Stimulated activated CD4-positive, alpha-beta T cell treated with anti-CD3 and anti-CD28 coated beads, Interleukin-2, amount 100 ng/mL, for 4 hours (primary cell): ENCODE measurements at places on chromosomes 6 and 20.

DNA sequence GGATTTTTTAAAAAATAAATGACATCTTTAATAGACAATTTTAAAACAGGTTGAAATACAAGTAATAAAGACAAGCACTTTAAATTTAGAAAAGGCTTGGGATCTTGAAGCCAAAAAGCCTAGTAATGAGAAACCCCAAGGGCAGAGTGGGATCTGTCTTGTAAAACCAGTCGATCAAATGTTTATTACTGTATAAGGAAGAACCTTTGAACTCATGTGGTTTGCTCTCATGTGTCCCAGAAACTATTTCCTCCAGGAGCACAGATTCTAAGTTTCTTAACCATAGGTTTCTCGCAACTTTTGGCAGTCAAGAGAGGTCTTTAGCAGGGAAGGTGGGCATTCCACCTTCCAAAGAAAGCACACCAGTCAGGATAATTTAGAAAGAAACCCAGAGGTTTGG, 541.7 kb upstream of the BTBD3 start:
- no peak for DNase-seq

GRCh38 chr6:69729870-69730449, 66.8 kb downstream of the LMBRD1 start:
- no peak for DNase-seq

DNA sequence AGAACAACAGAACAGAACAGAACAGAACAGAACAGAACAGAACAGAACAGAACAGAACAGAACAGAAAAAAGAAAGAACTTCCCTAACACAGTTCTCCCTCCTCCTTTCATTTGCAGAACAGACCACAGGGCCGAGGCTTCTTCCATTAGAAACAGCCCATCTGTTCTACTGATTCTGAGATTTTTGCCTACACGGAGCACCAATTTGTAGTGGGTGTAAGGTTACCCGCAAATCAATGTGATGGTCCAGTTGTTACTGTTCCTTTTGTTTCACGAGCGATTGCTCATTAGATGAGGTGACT, 734 bp upstream of the OGFRL1 start:
- DNase-seq, result no peak

DNA sequence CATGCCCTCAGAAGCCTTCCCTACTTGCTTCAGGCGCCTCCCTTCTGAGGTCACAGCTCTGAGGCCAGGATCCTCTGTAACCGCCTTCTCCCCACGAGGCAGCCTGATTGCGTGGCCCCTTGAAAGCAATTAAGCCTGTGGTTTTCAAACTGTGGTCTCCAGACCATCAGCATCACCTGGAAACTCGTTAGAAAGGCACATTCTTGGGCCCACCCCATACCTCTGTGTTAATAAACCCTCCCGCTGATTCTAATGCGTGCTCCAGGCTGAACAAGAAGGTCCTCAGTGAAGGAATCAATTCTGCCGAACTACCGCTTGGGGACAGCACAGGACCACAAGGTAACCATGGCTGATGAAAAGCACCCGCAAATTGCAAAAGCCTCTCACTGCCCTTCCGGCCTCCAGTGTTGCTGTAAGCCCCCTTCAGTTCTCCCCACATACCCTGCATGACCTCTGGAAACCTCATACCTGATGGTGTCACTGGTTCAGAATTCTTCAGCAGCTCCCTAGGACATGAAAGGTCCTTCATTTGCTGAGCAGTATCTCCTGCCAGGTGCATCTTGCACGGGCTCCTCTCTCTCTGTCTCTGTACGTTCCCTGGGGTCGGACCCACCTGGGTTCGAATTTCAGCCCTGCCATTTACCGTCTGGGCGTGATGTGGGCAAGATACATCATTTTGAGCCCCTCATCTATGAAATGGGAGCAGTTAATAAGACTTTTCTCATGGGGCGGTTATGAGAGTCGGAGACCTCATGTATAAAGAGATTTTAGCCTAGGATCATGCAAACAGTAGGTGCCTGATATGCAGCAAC, 93.3 kb upstream of the RNF24 start:
- peak; percentile 40 for DNase-seq

DNA sequence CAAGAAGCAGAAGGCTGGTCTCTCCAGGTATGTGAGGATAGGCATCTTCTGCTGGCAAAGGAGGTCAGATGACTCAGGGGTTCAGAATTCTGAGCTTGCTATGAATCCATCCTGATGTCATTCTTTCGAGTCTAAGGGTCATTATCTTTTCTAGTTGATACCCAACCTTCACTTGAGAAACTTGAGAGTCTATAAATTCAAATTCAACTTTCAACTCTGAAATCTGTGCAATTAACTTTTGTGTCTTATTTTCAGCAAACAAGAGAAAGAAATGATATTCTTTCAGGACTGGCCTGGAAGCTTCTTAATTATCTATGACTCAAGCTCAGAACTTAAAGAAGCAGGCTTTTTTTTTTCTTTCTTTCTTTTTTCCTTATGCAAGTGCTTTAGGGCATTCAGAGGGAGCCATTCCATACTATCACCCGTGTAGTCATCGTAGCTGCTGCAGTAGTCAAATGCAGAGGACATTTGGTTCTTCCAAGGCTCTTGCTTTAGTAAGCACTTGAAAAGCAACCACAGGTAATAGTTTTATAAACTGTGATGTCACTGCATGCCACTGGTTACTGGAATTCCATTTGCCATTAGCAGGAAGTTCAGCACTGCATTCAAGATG, 93.0 kb downstream of the ADTRP start:
- no peak for DNase-seq

GRCh38 chr6:102944475-102944874, 1551.0 kb downstream of the GRIK2 start:
- no peak for DNase-seq

GRCh38 chr20:45917790-45918141, 5.8 kb upstream of the PLTP start:
- no peak for DNase-seq

DNA sequence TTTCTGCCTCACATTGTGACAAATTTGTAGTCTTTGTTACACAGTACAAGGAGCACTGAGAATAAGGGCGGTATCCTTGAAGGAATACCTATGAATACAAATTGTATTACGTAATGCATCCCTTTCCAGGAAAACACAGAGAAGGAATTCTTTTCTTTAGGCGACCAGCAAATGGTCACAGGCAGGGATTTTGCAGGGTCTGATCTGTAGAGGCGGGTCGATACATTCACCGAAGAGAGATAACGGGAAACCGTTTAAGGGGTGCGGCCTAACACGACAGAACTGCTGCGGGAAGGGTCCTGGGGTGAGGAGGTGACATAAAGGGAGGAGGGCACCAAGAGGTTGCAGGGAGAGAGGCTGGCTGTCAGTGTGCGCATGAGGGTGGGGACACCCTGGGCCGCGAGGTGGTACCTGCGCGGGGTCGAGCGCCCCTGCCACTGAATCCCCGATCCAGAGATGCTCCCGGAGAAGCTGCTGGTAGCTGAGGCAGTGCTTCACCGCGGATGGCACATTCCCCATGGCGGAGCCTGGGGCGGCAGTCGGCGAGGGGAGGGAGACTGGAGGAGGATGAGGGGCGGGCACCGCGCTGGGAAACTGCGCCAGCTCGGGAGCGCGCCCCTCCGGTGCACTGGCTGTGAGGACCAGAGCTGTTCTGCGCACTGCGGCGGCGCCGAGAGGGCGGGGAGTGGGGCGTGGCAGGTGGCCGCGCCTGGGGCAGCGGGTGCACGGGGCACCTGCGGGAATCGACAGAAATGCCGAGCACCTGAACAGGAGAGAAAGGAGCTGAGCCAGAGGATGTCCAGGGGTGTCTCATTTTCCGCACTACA, at the start of gene HMGCLL1:
Gene HMGCLL1, minus strand, starts transcription at position 656 of the 827 bp plus-strand sequence. Its CDS starts 137 bp downstream, at position 519.
- DNase-seq, result no peak

GRCh38 chr6:169395080-169395805, 141.6 kb upstream of the THBS2 start:
- no peak for DNase-seq

- DNase-seq, result no peak
These were observed 1092.0 kb upstream of the MAP3K7 start for GRCh38 chr6:91678679-91679446.

DNA sequence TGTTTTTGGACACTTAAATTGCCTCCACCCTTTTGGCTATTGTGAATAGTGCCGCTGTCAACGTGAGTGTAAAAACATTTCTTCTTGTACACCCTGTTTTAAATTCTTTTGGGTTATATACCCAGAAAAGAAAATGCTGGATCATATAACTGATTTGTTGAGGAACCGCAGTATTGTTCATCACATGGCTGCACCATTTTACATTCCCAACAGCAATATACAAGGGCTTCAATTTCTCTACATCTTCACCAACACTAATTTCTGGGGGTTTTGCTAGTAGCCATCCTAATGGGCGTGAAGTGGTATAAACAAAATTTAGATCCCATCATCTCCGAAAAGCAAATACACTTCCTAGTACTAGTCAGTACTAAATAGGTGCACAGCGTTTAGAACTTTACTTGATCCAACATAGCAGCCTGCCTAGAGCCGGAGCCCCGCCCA, 579 bp upstream of the BPHL start:
- DNase-seq, result no peak

DNA sequence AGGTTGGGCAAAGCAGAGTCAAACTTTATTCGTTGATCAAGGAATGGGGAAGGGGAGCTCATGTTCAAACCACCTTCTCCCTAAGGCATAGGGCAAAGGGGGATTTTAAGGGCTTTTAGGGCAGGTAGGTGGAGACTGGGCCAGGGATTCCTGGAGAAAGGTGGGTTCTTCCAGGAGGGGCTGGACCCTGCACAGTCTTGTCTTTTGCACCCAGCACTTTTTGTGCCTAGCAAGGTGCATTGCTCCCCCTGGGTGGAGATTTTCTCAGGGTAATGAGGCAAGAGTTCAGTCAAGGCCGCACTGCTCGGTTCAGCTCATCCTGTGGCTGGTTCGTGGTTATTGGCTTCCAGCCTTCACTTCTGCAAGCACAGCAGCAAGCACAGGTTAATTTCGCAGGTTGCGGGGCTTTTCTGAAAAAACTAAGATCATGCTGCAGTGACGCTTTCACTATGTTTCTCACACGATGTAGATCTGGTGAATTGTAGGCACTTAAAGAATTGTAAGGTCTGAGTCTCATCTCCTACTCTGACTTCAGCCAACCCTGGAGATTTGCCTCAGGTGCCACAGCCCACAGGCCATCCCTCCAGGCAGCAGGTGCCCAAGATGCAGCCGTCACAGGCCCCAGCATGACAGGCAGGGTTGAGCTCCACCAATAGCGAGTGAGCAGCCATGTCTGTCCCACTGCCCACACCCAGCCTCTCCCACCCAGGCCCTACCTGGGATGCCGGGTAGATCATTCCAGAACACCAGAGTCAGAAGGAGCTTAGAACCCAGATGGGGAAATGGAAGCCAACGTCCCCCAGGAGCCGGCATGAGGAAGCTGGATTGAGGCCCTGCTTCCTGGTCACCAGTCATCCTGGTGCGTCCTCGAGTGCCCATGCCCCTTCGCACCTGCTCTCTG, 37.1 kb downstream of the SUN5 start:
- DNase-seq, result no peak

- DNase-seq, result no peak
These were observed 3.5 kb upstream of the SLC22A2 start for GRCh38 chr6:160261991-160262680.
